Activated CD4-positive, alpha-beta T cell treated with anti-CD3 and anti-CD28 coated beads, Interleukin-2, Interleukin-6, amounts not matched to agents 100 ng/mL and 50 ng/mL, durations not matched to agents 16 hours and 8 hours (primary cell): ENCODE measurements at places on chromosomes 3 and 15.

DNA sequence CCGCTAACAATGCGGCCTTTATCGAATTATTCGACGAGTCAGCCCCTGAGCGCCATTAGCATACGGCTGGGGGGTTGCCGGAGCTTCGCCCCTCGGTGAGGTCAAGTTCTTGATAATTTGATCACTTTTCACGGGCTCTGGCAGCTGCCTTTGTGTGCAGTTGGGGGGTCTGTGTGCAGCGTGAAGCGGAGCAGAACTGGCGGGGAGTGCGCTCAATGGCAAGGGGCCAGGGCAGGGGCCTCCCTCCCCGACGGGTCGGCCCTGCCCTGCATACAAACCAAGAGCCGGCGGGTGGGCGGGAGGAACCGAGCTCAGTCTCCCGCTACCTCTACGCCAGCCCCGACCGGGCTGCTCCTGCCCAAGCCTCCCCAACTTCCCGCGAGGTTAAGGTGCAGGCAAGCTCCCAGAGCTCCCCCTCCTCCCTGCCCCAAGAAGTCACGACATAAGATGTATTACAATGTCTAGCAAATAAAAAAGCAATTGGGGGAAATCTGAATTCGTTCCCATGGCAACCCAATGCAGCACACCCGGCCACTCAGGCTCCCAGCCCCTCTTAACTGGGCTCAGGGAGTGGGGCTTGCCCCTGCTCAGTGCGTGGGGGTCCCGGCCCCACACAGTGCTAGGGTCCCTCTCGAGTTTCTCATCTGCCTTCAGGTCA, 34.1 kb upstream of the POLG start:
- no peak for DNase-seq

DNA sequence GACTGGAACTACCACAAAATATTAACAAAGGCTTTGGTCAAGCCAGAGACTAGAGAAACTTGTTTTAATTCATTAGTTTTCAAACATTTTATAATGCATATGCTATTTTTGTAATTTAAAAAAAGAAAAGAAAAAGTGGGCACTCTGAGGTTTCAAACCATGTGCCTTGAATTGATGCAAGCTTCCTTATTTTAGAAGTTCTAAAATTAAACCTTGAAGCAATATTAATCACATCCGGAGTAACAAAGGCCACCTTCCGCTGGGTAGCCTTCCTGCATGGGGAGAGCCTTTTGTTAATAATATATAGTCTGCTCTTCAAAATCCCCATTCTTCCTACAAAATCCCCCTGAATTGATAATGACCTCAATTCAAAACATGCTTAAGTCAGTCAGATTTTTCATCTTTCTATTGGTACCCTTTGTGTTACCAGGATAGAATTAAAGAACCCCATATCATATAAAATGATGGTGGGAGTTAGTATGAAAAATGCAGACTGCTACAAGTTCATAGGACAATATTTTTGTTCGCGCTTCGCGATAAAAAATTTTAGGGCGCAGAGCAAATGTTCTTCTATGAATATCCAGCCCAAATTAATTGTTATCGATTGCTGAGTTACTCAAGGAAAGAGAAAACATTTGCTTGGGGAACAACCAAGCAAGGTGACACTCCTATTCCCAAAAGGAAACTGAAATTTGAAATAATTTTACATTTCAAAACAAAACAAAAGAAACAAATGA, 30.6 kb downstream of the LDHAL6B start:
- DNase-seq = no peak

- DNase-seq = no peak
Observed at GRCh38 chr15:68154923-68155559, 50.1 kb downstream of the CALML4 start.

DNA sequence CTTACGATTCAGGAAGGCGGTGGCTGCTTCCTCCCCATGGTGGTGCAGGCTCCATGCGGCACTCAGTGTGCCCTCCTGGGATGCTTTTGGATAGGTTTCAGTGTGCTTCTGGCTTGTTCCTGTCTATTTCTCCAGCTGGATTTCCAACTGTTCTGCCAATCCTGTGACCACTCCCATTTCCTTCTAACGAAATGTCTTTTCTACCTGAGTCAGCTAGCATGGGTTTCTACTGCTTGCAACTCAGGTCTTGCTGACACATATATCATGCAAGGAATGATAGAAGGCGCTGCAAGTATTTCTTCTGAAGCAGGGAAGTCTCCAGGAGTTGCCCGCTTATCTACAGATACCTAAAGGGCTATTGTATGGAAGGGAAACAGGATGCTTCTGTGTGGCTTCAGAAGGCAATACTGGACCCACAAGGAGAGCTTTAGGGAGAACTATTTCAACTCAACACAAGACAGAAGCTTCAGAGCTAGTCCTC, 244.4 kb downstream of the OPA1 start:
- DNase-seq = no peak

DNA sequence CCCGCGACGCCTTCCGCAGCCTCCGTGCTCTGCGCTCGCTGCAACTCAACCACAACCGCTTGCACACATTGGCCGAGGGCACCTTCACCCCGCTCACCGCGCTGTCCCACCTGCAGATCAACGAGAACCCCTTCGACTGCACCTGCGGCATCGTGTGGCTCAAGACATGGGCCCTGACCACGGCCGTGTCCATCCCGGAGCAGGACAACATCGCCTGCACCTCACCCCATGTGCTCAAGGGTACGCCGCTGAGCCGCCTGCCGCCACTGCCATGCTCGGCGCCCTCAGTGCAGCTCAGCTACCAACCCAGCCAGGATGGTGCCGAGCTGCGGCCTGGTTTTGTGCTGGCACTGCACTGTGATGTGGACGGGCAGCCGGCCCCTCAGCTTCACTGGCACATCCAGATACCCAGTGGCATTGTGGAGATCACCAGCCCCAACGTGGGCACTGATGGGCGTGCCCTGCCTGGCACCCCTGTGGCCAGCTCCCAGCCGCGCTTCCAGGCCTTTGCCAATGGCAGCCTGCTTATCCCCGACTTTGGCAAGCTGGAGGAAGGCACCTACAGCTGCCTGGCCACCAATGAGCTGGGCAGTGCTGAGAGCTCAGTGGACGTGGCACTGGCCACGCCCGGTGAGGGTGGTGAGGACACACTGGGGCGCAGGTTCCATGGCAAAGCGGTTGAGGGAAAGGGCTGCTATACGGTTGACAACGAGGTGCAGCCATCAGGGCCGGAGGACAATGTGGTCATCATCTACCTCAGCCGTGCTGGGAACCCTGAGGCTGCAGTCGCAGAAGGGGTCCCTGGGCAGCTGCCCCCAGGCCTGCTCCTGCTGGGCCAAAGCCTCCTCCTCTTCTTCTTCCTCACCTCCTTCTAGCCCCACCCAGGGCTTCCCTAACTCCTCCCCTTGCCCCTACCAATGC, 2.0 kb downstream of the ISLR start:
- no peak for DNase-seq

DNA sequence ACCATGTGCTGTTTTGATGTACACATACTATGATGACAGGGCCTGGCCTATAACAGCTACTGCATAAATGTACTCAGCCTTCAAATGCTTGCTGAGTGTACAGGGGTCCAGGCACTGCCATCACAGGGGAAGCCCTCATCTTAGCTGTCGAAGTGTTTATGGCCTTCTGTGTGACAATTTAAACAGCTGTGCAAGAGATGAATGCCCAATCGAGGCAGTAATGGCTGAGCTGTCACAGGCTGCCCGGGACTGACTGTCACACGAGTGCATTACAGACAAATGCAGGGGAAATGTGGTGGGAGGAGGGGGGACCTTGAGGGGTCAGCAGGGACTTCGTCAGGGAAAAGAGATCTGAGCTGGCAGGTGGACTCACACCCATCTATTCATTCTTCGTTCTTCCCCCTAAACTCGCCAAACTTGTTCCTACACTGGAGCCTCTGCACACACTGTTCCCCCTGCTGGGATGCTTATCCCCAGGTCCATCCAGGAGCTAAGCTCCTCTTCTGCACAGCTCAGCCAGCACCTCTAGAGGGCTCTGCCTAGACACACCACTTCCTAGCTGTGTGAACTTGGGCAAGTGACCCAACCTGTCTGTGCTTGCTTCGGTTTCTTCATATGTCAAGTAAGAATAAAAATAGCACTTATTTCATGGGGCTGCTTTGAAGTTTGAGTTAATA, 156.2 kb upstream of the IQSEC1 start:
- peak; percentile 21 for DNase-seq

DNA sequence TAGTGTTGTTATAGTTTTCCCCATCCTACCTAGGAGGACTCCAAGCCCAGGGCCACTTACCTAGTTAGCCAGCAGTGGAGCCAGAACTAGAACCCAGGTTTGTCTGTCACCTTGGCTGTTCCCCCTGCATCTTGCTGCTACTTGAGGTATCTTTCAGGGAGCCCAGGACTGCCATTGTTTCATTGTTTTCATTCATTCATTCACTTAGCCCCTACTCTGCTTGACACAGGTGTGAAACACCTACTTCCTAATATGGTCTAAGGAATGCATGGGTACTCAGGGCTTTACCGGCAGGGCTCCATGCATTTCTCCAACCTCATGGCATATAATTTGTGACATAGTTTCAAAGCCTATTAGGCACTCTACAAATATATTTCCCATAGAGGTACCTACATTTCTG, 266.6 kb upstream of the TPM1 start:
- no peak for DNase-seq

DNA sequence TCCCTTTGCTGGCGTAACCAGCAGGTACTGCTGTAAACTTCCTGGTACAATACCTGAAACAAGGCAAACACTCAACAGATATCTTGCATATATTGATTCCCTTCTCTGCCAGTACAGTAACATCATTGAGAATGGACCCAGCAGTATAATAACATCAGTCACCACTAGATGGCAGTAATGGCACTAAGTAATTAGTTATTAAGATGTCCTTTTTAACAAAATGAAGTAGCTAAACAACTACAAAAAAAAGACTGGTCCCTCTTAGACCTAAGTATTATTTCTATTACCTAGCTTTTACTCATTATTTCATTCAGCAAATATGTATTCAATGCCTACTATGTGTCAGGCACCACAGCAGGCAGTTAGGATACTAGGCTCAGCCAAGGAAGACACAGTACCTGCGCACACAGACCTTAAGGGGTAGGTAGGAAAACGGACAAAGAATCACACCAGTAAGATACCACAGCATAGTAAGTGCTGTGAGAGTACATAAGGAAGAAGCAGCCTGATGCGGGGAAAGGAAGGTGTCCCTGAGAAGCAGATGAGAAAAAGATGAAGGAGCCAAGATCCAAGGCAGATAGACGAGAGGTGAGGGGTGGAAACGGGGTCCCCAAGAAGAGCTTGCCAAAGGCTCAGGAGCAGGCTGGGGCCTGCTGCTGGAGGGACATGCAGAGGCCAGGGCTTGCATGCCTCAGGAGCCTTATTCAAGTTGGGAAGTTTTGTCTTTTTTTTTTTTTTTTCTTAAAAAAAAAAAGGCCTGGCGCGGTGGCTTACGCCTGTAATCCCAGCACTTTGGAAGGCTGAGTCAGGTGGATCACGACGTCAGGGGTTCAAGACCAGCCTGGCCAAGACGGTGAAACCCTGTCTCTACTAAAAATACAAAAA, 102.7 kb upstream of the CHD2 start:
- DNase-seq = peak; percentile 79

GRCh38 chr15:93105485-93105884, 16.5 kb upstream of the RGMA start:
- no peak for DNase-seq

DNA sequence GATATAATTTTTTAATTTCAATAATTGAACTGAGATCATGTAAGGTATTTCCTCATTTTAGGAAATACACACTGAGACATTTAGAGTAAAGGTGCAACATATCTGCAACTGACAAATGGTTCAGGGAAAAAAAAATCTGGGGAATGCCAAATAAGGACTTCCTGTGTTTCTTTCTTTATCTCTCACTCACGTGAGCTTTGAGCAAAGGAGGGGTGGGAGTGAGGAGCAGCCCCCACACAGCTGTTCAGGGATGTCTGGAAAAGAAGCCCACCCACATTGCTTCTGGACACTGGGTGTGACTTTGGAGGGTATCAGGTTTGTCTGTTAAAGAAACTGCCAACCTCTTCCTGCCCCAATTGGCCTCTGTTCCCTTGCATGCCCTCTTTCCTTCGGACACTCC, 5.6 kb upstream of the TP63 start:
- DNase-seq = no peak

- DNase-seq = no peak
Observed at GRCh38 chr15:33093222-33093621, 101.3 kb downstream of the FMN1 start.

GRCh38 chr3:46669191-46669999, 24.1 kb downstream of the ALS2CL start:
- no peak for DNase-seq

- peak; percentile 96 for DNase-seq
Observed at GRCh38 chr15:76987896-76988860, 6.7 kb upstream of the PSTPIP1 start.

DNA sequence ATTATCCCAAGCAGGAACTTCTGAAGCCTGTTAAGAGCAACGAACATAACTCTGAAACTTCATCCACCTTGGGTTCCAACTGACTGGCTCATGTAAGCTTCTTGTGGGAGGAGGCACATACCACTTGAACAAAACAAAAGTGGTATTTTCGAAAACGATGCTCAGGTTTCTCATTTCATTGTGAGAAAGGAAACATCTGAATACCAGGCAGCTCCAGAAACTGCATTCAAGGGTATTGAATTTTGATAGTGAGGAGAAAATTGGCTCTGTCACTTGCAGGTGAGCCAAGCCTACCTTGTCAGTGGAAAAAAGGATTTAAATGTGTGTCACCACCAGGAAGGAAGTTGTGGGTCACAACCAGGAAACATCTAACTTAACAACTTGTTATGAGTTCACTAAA, 218.1 kb upstream of the SATB1 start:
- DNase-seq = peak; percentile 28

GRCh38 chr15:76344893-76345582, 8.5 kb downstream of the ISL2 start:
- DNase-seq = no peak

DNA sequence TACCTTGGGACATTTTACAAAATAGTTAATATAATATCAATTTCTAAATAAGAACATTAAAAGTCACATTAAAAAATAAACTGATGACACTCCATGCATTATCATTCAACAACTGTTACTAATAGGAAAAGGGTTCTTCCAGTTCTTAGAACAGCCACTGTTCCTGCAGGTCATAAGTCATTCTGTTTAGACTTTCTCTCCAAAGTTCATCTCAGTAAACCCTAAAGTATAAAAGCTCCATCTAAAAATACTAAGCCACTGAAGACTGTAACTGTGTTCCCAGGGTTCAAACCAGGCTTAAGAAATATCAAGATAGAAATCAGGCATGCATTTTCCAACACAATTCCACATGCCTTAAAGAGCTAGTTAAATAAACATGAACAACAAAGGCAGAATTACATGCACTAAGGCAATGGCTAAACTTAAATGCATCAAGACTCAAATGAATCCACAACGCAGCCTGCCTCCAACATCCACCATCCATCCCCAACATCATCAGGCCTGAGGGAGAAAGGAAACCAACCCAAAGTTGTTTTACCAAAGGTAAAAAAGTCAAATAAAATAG, 46.2 kb downstream of the DMXL2 start:
- DNase-seq = no peak

- DNase-seq = no peak
Observed at GRCh38 chr3:32283304-32283703, 44.8 kb downstream of the CMTM8 start.
